Hematopoietic multipotent progenitor cell treated with erythropoietin and hydrocortisone succinate and interleukin-3 and kit ligand, for 15 days (in vitro differentiated cells): ENCODE measurements at places on chromosomes 5 and 9.

- no peak for DNase-seq
Measured at GRCh38 chr9:125066839-125067619, 76.3 kb downstream of the SCAI start.

DNA sequence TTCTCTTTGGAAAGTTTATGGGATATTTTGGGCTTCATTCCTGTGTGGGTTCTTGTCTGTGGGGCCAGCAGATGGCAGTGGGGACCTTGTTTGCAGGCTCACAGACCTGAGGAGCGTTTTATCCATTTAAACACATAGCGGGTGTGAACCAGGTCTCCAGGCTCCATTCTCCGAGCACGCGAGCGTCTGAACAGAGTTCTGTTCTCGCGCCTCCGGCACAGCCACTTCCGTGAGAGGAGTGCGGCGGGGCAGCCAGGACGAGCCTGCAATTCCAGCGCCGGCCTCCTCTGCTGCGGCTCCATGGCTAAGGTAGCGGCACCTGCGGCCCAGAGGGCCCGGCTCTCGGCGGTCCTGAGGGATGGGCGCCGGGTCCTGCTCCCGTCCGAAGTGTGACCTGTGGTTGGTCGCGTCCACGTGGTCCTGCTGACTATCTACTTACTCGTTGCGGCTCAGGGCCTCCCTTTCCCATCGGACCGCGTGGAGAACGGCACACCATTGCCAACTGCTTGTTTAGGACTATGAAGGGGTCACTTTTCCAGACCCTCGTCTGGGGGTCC is 7.3 kb downstream of the NRARP start:
- no peak for DNase-seq

DNA sequence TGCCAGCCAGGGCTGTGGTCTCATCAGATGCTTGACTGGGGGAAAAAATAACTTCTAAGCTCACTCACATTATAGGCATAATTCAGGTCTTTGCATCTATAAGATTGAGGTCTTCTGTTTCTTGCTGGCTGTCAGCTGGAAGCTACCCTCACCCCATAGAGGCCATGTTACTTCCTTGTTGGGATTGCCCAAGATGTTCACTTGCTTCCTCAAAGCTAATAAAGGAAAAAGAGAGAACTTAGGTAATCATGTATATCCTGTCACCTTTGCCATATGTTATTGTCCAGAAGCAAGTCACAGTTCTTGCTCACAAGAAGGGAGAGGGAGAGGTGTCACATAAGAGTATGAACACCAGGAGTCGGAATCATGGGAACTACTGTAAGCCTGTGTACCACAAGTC is 38.7 kb upstream of the ANKRD34B start:
- DNase-seq: no peak

DNA sequence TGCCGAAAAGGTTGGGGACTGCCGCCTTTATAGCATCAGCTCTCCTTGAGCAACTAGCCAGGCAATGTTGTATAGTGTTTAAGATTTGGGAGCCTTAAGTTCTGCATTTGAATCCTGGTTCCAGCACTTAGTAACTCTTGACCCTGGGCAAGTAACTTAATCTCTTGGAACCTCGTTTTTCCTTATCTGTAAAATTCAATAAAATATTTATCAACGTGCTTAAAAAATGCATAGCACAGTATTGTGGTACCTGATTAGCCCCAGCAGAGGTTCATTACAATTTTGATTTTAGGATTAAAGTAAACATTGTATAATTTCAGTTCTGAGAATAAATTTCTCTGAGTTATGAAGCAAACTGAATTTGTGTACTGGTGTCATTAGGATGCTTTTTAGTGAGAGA is 66.4 kb downstream of the ZSWIM6 start:
- DNase-seq: no peak

DNA sequence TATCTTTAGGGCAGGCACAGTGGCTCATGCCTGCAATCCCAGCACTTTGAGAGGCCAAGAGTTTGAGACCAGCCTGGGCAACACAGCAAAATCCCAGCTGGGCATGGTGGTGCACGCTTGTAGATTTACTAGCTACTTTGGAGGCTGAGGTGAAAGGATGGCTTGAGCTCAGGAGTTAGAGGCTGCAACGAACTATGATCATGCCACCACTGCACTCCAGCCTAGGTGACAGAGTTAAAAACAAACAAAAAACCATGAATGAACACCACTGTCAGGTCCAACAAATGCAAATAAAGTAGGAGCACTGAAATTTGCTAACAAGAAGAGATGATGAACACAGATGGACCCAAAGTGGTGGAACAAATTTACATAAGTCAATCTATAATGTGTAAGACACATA is 4.9 kb downstream of the PTBP3 start:
- DNase-seq: no peak

- no peak for DNase-seq
Measured at GRCh38 chr9:116237456-116237855, 83.9 kb downstream of the PAPPA start.

DNA sequence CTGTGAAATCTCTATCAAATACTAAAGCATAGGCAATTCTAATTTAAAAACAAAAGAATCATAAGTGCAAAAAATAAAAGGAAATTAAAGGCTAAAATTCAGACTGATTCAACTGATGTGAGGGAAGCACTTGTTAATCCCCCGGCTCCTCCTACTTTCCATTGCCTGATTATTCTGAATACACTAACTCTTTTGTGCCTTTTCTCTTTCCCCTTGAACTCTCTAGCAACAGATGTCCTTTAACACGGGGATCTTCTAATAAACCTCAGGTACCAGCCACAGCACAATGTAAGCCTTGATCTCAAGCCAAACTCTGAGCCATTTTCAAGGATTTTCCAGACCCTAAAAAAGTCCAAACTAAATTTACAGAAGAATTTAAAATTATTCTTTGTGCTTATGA is 61.5 kb downstream of the KCNV2 start:
- no peak for DNase-seq

DNA sequence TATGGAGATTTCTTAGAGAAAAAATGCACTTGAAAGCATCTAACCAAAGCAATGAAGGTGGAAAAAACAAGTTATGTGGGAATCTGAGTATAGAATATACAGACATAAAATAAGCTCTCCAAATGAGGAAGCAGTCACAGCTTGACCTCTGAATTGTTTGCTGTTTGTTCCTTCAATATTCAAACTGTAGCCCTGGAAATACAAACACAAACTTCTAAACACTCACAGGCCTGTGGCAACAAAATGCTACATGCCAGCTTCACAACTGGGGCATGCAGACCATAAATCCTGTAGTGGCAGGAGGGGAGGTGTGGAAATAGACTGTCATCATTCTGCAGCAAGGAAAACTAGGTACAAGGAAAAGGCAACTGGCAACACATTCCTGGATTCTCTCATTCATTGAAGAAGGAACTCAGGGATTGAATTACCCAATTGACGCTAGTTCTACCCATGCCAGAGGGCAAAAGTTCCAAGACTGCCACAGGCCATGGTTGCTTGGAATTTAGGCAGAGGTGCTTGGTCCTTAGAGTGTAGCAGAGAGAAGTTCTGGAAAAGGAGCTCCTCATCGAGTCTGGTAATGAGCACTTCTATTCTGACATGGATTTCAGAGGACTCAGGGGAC is 349.6 kb downstream of the PDE4D start:
- DNase-seq: no peak

- DNase-seq: no peak
Measured at GRCh38 chr9:88322906-88323566, 65.2 kb upstream of the SPIN1 start.

DNA sequence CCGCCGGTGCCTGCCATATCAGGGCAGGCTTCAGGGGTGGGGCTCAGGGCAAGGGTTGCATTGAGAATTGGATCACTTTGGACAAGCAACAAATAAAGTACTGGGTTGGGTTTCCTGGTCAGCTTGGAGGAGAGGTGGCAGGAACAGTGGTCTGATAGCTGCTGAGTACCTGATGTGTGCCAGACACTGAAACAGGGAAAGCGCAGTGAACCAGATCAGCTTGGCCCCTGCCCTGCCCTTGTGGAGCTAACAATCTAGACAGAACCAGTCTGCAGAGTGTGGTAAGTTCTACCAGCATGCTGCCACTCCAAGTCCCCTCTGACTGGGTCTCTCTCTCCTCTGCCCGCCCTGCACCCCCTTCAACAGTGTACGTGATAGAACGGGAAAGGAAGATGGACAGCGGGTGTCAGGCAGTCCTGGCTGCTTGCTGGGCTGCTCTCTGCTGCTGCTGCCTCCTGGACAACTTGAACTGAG is 53.4 kb downstream of the CYSTM1 start:
- no peak for DNase-seq

- no peak for DNase-seq
Measured at GRCh38 chr5:151581347-151581746, 9.8 kb downstream of the FAT2 start.

DNA sequence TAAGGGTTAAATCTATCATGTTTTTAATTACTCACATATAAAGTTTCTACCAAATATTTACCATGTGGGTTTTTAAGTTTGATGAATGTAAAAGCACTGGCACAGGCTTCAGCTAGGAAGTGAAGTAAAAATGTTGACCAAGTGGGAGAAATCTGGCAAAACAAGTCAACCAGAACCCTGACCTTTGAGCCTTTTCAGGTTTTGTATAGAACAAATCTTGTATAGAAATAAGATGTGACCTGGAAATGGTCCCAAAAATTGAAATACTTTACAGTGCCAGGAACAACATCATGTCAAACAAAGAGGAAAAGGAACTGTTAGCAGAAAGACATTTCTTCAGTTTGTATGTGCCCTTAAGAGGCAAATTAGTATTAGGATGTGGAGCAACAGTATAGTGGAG is 137.6 kb downstream of the CCDC192 start:
- no peak for DNase-seq

DNA sequence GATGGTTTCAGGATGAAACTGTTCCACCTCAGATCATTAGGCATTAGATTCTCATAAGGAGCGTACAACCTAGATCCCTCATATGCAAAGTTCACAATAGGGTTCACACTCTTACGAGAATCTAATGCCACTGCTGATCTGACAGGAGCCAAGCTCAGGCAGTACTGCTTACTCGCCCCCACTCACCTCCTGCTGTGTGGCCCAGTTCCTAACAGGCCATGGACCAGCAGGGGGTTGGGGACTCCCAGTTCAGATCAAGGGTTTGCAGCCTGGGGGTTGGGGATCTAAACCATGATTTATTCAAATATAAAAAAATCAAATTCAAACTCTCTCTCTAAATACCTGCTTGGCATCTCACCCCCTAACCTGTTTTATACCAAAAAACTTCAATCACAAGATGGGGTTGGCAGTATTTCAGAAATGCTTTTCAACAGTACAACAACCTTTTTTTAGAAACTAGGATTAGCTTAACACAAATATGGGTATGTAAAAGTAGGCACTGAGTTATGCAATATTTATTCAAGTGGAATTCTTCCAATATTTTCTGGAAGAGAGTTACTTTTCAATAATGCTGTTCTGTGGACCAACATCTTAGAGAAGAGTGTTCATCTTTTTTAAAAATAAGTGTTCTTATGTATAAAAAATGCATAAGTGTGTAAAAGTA is 30.1 kb upstream of the SLC12A2 start:
- no peak for DNase-seq

GRCh38 chr5:90334741-90335140 is 74.8 kb downstream of the CETN3 start:
- no peak for DNase-seq

- no peak for DNase-seq
Measured at GRCh38 chr9:105979290-105979689, 284.9 kb downstream of the TMEM38B start.
